Activated T-helper 1 cell treated with anti-CD3 and anti-CD28 coated beads, Interleukin-12 subunit alpha, Interleukin-12 subunit beta, Interleukin-2, Interleukin-4 antibody, amounts not matched to agents 30 ng/mL and 10 ng/mL and 1 ng/mL, durations not matched to agents 14 hours and 24 hours and 36 hours (primary cell): ENCODE measurements at places on chromosomes 7 and 10. TPM values are rescaled to one million over a fixed set of nuclear protein-coding genes. Genes with fewer than 3 reads are reported as not detected.
A peak's percentile ranks its signal among the peaks of the same experiment; 100 is the strongest.

GRCh38 chr7:132045481-132045980, 489.1 kb upstream of the PODXL start:
- H3K27me3 ChIP-seq: peaks cover 2% of the 10 kb centered on the region
- no peaks in the 10 kb centered on the region for H3K4me1 ChIP-seq
- no peak overlapping the region for H3K27ac ChIP-seq
- H3K4me3 ChIP-seq: no peak overlapping the region
- DNase-seq: no peak
- H3K36me3 ChIP-seq: no peaks in the 10 kb centered on the region

DNA sequence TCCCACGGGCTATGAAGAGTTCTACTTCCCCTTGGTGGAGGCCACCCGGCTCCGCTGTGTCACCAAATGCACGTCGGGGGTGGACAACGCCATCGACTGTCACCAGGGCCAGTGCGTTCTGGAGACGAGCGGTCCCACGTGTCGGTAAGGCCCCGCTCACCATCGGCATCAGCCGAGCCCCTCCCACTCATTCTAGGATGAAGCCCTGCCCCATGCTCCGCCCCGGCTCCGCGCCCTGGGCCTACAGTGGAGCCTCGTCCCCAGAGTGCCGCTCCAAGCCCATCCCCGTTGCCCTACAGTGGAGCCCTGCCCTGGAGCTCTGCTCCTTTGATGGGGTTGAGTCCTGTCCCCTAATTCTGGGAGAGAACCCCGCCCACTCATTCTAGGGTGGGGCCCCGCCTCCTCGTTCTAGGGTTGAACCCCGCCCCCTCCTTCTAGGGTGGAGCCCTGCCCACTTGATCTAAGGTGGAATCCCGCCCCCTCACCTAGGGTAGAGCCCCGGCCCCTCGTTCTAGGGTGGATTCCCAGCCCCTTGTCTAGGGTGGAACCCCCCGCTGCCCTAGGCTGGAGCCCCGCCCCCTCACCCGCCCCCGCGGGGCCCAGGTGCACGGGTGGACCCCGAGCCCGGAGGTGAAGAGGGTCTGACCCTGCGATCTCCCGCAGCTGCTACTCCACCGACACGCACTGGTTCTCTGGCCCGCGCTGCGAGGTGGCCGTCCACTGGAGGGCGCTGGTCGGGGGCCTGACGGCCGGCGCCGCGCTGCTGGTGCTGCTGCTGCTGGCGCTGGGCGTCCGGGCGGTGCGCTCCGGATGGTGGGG, 3.4 kb upstream of the MUC12 start:
- H3K36me3 ChIP-seq: no peaks in the 10 kb centered on the region
- peaks cover 8% of the 10 kb centered on the region for H3K4me1 ChIP-seq
- DNase-seq: peak; percentile 64
- peaks cover 48% of the 10 kb centered on the region for H3K27me3 ChIP-seq
- H3K27ac ChIP-seq: no peak overlapping the region

DNA sequence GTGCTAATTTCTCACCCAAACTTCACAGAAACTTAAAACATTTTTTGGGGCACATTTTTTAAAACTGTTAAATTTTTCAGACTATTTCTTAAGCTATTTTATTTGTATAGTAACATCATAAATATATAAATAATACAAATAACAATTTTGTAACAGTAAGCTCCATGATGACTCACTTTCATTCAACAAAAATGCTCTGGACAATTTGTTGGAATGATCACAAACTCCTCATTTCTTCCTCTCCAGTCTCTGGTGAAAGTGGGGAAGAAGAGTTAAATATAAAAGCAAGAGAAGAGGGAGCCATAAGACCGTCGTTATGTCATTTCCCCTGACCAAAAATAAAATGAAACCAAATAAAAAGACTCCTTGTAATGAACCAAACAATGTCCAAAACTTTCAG, 162.4 kb downstream of the AGMO start:
- no peaks in the 10 kb centered on the region for H3K36me3 ChIP-seq
- H3K27me3 ChIP-seq: no peaks in the 10 kb centered on the region

GRCh38 chr7:1978656-1979590, 253.8 kb downstream of the MAD1L1 start:
- no peaks in the 10 kb centered on the region for H3K27me3 ChIP-seq
- H3K27ac ChIP-seq: no peak overlapping the region
- H3K4me3 ChIP-seq: no peak overlapping the region
- peaks cover 5% of the 10 kb centered on the region for H3K4me1 ChIP-seq
- H3K36me3 ChIP-seq: peaks cover 1% of the 10 kb centered on the region

DNA sequence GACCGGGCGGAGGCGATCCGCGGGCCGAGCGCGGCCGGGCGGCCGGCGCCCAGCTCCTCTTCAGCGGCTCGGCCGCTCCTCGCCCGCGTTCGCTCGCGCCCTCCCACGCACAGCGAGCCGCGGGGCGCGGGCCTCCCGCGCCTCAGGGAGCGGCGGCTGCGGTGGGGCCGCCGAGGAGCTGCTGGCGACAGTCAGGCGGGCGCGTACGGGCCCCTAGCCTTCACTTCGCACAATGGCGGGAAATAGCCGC, at the start of gene MCMBP:
Gene MCMBP (minus strand): TSS at position 234 of the 250 bp plus-strand sequence. CDS start 259 bp downstream, outside the sequence.
- peak within 1 kb of the TSS; percentile 80 for H3K27ac ChIP-seq
- H3K4me1 ChIP-seq: peaks cover 39% of the 10 kb centered on the region
- DNase-seq: no peak
- peak within 1 kb of the TSS; percentile 89 for H3K4me3 ChIP-seq

The PNLIP gene
- not detected in 2 replicates for total RNA-seq
